Activated CD4-positive, alpha-beta T cell treated with anti-CD3 and anti-CD28 coated beads for 36 hours (primary cell): ENCODE measurements at places on chromosomes 5 and 9. TPM values are rescaled to one million over a fixed set of nuclear protein-coding genes. Genes with fewer than 3 reads are reported as not detected.

DNA sequence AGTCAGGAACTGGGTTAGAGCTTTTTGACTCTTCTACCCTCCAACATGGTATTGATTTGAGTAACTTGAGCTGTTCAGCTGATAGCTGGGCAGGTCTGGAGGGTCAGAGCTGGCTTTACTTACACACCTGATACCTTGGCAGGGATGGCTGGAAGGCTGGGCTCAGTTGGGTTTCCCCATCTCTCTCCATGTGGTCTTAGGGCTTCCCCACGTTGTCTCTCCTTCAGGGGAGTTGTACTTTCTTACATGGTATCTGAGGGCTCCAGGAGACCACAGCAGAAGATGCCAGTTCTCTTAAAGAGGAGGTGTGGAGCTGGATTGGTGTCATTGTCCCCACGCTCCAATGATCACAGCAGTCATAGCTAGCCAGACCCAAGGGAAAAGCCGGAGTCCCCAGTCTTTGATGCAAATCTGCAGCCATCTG, 25.6 kb downstream of the ISOC1 start:
- DNase-seq: no peak
- peaks cover 6% of the 10 kb centered on the region for H3K36me3 ChIP-seq
- H3K27me3 ChIP-seq: no peaks in the 10 kb centered on the region
- no peaks in the 10 kb centered on the region for H3K4me1 ChIP-seq
- no peak overlapping the region for H3K4me3 ChIP-seq

DNA sequence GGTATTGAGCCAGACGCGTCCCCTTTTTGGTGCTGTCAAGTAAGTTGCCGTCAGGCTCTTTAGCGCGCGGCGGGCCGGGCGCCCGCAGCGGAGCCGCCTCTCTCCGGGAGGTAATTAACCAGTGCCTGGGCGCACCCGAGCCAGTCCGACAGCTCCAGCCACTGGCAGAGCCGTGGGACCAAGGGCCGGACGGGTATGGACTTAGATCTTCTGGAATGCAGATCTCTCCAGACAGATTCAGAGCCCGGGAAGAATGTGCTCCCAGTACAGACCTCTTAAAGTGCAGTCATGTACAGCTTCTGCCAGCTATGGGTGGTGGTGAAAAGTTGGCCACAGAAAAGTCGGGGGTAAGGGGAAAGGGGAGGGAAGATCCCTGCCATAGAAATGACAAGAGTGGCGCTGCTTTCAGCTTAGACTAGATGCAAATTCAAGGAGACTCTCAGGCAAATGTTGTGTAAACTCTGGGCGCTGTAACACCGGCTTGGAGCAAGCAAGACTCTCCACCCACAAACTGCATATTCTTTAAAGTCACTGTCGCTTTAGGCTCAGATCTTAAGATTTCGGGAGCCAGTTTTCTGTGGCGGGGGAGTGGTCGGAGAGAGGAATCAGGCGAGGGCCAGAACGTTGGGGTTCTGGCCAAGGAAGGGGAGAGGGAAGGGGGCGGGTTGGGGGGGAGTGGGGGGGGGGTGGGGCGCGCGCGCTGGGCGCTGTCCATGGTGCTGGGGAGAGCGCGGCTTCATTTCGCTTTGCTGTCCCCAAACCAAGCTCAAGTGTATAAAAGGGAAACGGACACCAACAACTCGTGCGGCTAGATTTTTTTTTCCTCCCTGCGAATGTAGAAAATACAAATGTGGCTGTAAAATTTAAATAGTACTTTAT, 29.2 kb downstream of the NR2F1 start:
- H3K4me1 ChIP-seq: peaks cover 15% of the 10 kb centered on the region
- H3K27ac ChIP-seq: no peak overlapping the region
- H3K36me3 ChIP-seq: peaks cover 6% of the 10 kb centered on the region
- no peak overlapping the region for H3K4me3 ChIP-seq
- H3K27me3 ChIP-seq: peaks cover 66% of the 10 kb centered on the region
- DNase-seq: peak; percentile 37

- no peaks in the 10 kb centered on the region for H3K4me1 ChIP-seq
- H3K4me3 ChIP-seq: no peak overlapping the region
- H3K27ac ChIP-seq: no peak overlapping the region
- no peaks in the 10 kb centered on the region for H3K36me3 ChIP-seq
- peaks cover 5% of the 10 kb centered on the region for H3K27me3 ChIP-seq
- DNase-seq: no peak
These were observed 36.8 kb downstream of the PIP5K1B start for GRCh38 chr9:68741704-68742332.

- no peak overlapping the region for H3K27ac ChIP-seq
- DNase-seq: no peak
- H3K4me1 ChIP-seq: no peaks in the 10 kb centered on the region
- peaks cover 22% of the 10 kb centered on the region for H3K27me3 ChIP-seq
These were observed 100.4 kb upstream of the MAMDC2 start for GRCh38 chr9:69943148-69943806.

GRCh38 chr5:104539618-104540350, 977.2 kb upstream of the NUDT12 start:
- no peak overlapping the region for H3K4me3 ChIP-seq
- H3K36me3 ChIP-seq: no peaks in the 10 kb centered on the region
- no peaks in the 10 kb centered on the region for H3K27me3 ChIP-seq
- no peaks in the 10 kb centered on the region for H3K4me1 ChIP-seq
- no peak for DNase-seq

DNA sequence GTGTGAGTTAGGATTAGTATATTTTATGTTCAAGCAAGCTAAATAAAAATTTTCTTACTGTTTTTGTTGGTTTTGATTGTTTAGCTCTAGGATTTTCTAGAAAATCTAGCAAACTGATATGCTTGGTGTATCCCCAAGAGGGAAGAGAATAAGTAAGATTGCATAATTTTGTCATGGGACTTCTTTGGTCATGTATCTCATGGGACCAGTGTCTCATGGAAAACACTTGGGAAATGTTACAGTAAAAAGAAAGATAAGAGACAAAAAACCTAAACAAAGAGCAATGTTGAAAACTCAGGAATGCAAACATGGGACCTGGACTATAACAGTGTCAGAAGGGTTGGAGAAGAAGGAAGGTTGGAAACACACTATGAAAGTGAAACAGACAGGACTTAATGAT, 119.4 kb downstream of the TLR4 start:
- H3K36me3 ChIP-seq: no peaks in the 10 kb centered on the region
- H3K27me3 ChIP-seq: peaks cover 36% of the 10 kb centered on the region
- no peak overlapping the region for H3K4me3 ChIP-seq
- DNase-seq: no peak
- no peak overlapping the region for H3K27ac ChIP-seq

- no peaks in the 10 kb centered on the region for H3K4me1 ChIP-seq
- no peaks in the 10 kb centered on the region for H3K36me3 ChIP-seq
- no peak overlapping the region for H3K27ac ChIP-seq
- no peak overlapping the region for H3K4me3 ChIP-seq
These were observed 574.5 kb upstream of the TLE4 start for GRCh38 chr9:78997296-78997695.

DNA sequence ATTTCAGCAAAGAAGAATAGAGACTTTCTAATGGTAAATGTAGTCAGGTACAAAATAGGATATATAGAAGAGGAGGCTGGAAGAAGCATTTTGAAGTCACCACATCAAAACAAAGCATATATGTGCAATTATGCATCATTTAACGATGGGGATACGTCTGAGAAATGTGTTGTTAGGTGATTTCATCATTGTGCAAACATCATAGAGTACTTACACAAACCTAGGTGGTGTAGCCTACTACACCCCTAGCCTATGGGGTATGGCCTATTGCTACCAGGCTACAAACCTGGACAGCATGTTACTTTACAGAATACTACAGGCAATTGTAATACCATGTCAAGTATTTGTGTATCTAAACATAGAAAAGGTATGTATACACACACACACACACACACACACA, 28.4 kb downstream of the ELP1 start:
- H3K27me3 ChIP-seq: no peaks in the 10 kb centered on the region
- no peak overlapping the region for H3K4me3 ChIP-seq
- no peak overlapping the region for H3K27ac ChIP-seq
- no peaks in the 10 kb centered on the region for H3K4me1 ChIP-seq
- H3K36me3 ChIP-seq: peaks cover 47% of the 10 kb centered on the region

DNA sequence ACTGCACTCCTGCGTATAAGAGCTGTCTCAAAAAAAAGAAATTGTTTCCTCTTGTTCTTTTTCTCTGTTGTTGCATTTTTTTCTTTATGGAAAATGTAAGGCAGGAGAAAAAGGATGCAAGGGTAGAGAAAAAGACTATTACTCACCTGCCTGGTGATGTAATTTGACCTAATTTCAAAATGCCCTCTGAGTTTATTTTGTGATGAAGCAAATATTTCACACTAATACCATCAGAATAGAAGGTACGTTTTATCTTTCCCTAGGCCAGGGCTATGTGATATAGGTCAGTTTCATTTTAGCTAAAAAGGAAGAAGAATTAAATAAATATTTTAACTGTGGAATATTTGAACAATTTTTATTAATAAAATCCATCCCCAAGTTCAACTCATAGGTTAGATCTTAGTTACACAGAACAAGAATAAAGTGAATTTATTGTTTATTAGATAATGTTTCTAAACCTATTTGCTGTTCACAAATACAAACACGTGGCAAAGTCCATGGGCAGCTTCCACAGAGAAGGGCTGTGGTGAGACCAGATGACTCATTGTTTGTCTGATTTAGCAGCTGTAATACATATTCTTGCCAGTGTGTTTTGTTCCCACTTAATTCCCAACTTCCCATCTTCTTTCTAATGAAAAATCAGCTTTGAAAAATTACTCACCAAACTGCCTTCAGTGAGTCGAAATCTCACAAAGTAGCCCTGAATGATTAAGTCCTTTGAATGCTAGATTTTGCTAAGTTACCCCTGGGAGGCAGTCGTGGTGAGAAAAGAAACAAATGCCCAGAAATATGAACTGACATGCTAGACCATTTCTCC, 52.8 kb upstream of the CCDC112 start:
- no peaks in the 10 kb centered on the region for H3K36me3 ChIP-seq
- no peak overlapping the region for H3K4me3 ChIP-seq
- H3K4me1 ChIP-seq: no peaks in the 10 kb centered on the region
- no peak for DNase-seq
- no peak overlapping the region for H3K27ac ChIP-seq

DNA sequence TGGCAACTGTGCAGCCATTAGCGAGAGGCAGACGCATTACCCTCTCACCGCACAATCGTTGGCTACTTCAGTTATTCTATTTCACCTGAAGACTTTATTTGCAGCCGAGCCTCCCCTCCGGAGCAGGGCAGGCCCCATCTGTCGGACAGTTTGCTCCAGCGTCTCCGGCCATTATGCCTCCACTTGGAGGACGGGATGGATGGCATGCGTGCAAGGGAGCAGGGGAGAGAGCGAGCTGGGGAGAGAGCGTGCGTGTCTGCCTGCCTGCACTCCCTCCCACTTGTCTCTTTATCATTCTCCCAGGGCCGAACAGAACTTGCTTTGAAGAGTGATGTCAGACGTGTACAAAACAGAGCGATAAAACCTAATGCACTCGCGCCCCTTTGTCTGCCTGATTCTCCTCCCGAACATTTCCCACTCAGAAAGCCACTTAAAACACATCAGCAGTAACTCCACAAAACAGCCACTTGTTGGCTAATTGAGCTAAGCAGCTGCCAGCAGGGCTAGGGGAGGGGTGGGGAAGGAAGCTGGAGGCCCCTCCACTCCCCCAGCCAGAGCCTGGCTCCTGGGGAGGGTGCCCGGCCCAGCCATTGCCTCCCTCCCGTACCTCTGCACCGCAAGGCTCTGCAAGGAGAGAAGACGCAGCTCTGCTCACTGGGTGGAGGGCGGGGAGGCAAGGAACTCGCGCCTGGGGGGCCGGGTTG, 43.4 kb upstream of the FUBP3 start:
- DNase-seq: no peak

GRCh38 chr9:120683150-120683549, 31.1 kb downstream of the MEGF9 start:
- H3K27me3 ChIP-seq: no peaks in the 10 kb centered on the region
- DNase-seq: no peak
- no peak overlapping the region for H3K4me3 ChIP-seq
- H3K36me3 ChIP-seq: peaks cover 4% of the 10 kb centered on the region
- H3K27ac ChIP-seq: no peak overlapping the region

GRCh38 chr5:61933787-61934626, 372.0 kb upstream of the KIF2A start:
- H3K4me3 ChIP-seq: no peak overlapping the region
- no peaks in the 10 kb centered on the region for H3K36me3 ChIP-seq
- H3K27me3 ChIP-seq: peaks cover 2% of the 10 kb centered on the region

DNA sequence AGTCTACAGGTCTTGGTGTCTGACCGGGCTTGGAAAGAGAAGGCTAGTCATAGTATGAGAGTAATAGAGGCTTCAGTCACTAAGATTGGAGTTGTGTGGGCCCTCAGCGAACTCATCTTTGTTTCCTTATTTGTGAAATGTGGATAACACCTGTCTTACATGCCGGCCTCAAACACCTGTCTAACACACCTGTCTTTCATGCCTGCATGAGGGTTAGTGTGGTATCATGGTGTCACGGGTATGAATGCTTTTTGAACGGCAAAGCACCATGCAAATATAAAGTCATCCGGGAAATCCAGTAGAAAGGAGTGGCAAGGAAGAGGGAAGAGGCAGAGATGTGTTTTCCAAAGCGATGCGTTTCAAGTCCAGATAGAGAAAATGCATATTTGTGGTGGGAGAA, 25.5 kb downstream of the GRAMD2B start:
- peak overlapping the region; percentile 68 for H3K27ac ChIP-seq
- DNase-seq: no peak
- H3K4me3 ChIP-seq: no peak overlapping the region
- H3K27me3 ChIP-seq: no peaks in the 10 kb centered on the region

DNA sequence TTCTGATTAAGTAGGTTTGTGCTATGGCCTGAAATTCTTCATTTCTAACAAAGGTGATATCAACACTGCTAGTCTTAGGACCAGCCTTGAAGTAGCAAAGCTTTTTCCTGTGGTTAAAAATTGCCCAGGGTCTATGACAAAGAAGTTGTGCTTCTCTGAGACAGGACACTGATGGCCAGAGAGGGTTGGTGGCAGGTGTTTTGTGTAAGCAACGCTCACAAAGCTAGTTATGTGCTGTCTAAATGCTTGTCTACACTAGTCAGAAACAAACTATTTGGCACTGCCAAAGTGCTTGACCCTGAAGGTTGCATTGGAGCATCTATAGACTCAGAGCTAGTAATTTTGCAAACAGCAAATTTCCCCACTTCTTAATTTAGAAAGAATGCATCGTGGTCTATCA, 44.1 kb upstream of the SELENOP start:
- DNase-seq: no peak
- H3K27ac ChIP-seq: no peak overlapping the region
- H3K4me1 ChIP-seq: peaks cover 4% of the 10 kb centered on the region
- no peak overlapping the region for H3K4me3 ChIP-seq
- no peaks in the 10 kb centered on the region for H3K36me3 ChIP-seq

DNA sequence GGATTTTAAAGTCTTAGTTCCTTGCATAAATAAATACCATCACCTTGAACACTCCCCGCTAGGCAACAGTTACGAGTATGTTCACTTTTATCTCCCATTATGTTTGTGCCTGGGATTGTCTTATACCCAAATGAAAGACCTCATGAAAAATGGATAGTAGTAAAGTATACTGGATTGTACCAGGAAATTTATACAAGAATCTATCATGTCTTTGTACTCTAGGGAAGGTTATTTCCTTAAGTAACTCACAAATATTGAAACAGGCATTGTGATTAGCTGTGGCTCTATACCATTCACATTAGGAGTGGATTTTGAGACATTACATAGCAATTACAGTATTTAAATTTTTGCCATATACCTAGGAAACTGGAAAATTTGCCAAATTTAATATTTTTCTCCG, 24.0 kb downstream of the NFIB start:
- H3K27ac ChIP-seq: no peak overlapping the region
- H3K27me3 ChIP-seq: peaks cover 15% of the 10 kb centered on the region
- no peak overlapping the region for H3K4me3 ChIP-seq
- no peak for DNase-seq

TAS2R1 gene
- total RNA-seq: not detected

HTR1A gene
- not detected for total RNA-seq

FST gene
- 0.43 TPM for total RNA-seq

GCNT1 gene
- 4.2 TPM for total RNA-seq
